ENCODE measurements at places on chromosomes 16 and 17.

GRCh38 chr17:31699281-31699680 lies 159.8 kb downstream of the COPRS start:
- no peak for DNase-seq

- no peak for DNase-seq
Observed at GRCh38 chr16:20768121-20768520, 4.3 kb downstream of the ACSM3 start.

GRCh38 chr16:11410376-11411058 lies 65.3 kb downstream of the RMI2 start:
- DNase-seq, result no peak

GRCh38 chr17:32491371-32492263 lies 4.8 kb downstream of the CDK5R1 start:
- DNase-seq, result no peak

DNA sequence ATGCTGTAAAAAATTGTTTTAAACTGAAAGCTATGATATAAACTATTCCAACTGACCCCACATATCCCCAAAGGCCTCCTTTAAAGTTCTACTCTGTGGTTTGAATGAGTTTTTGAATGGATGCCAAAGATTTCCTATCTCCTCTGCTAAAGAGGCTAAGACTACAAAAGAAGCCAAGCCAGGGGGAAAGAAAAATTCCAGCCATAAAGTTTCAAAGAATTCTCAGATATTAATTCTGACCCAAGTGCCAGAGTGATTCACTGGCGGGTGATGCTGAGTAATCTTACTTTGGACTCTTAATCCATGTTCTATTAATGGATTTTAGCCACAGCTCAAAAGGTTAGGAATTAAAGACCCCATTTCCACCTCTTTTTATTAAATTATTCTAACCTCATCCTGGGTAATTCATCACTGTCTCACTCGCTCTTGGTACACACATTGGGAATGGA lies 60.7 kb downstream of the HS3ST3A1 start:
- peak; percentile 53 for DNase-seq

GRCh38 chr17:77327181-77327565 lies 186.4 kb downstream of the SEC14L1 start:
- no peak for DNase-seq

DNA sequence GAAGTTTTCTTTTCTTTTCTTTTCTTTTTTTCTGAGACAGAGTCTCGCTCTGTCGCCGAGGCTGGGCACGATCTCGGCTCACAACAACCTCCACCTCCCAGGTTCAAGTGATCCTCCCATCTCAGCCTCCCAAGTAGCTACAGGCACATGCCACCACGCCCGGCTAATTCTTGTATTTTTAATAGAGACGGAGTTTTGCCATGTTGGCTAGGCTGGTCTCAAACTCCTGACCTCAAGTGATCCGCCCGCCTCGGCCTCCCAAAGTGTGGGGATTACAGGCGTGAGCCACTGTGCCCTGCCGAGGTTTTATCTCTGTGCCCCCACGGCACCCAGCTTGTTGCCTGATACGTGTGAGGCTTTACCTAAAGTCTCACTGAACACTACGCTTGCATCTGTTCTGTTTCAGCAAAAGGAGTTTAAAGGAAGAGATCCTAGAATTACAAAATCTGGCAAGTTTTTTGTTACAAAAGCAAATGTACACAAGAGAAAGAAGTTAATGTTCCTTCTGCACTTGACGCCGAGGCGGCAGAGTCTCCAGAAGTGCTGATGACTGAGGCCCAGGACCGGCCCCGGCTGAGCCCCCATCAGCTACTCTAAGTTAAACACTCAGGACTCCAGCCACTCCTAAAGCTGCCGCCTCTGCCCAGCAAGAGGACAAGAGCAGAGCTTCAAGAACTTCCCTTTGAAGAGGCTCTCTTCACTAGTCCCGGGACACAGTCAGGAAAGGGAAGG lies 9.2 kb downstream of the ABCA3 start:
- no peak for DNase-seq

DNA sequence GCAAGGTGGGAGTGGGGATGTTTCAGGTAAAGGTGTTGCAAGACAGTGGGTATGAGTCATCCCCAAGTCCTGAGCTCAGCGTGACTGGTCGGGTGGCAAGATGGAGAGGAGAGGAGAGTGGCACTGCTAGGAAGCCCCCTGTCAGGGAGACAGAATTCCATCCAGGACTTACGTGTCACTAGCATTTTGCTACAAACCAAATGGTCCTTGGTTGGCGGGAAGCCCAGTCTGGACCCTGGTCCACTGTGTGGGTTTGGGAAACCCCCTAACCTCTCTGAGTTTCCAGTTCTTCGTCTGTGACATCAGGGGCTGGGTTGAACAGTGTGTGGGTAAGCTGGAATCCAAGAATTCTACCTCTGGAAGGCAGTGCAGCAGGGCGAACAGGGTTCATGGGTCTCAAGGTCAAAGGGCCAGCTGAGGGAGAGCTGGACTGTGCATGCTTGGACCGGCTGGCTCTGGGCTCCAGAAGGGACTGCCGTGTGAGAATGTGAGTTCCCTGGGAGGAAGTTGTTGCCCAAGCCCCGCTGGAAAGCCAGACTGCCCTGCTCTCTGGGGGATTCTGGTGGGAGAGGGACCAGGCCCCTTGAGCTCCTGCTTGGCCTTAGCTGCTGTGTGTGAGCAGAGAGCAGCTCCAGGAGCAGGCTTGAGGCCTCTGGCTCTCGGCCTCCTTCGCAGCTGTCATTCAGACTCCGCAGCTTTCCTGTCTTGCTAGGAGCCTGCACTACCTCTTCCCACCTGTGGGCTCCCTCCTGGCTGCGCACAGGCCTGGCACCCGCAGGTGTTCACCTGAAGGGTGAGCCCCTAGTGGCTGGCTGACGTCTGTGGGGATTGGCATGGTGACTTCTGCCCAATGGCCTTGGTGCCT lies 84.6 kb downstream of the NT5M start:
- DNase-seq, result peak; percentile 54

- DNase-seq, result peak; percentile 90
Observed at GRCh38 chr17:17445925-17446665, 30.7 kb upstream of the MED9 start.

DNA sequence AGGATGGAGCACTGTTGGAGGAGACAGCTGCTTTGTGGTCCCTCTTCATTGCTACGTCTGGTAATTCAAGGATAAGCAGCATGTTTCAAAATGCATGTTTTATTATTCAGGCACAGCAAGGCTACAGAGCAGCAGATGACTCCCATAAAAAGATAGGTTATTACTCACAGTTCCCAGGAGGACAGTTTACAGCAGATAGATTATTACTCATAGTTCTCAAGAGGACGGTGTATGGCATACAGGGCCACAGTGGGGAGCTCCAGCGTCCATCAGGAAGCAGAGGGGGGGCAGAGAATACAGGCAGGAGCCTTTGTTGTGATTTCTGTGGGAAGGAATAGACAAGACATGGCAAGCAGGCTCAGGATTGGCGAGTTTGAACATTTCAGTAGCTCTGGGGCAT lies 72.9 kb downstream of the DNAH9 start:
- DNase-seq, result no peak

DNA sequence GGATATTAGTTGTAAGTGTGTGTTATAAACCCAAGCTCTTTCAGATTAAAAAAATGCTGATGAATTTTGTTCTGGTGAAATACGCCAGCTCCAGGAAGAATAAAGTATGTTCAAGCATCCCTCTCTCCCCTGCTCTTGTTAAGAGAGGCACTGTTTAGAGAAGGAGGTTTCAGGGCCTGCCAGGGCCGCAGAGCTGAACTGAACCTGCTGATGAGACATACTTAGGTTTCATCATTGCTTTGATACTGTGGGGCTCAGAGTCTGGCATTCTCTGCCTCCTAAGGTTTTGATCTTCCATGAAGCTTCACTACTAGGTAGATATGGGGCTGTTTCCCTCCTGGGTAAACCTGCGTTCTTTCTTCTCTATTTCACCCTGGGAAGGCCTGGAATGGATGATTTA lies 175.3 kb upstream of the FAM20A start:
- DNase-seq, result no peak
